Activated T-helper 17 cell treated with anti-CD3 and anti-CD28 coated beads, Interleukin-2, amount 50 U/mL, for 72 hours (primary cell): ENCODE measurements at places on chromosomes 2 and 18.

DNA sequence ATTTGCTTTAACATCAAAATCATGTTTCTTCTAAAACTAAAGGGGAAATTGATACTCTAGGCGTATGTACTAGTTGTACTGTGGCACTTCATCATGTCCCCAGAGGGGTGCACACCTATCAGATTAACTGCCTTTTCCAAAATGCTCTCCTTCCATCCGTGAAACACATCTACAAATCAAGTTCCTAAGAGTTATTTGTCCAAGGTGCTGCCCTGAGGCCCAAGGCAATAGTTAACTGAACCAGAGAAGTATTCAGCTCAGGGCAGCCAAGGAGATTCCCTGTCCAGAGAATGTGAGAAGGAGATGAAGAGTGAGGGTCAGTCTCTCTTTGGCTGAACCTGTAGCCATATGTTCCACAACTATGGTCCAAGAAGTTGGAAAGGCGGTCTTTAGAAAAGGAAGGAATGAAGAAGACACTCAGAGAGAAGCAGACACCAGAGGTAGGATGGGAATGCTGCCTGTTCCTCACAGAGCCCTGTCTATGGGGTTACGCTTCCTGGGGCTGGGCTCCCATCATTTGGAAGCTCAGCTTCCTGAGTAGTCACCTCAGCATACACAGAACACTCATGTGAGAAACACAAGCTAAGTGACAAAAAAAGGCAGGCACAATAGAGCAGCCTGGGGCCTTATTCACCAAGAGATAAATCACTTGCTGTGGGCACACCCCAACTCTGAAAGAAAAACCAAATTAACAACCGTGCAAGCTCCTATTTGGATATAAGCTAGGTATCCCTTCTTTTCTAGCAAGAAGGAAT lies 55.6 kb downstream of the ANKRD44 start:
- peaks cover 65% of the 10 kb centered on the region for H3K4me1 ChIP-seq
- ATAC-seq = peak; percentile 65
- H3K4me3 ChIP-seq = peak overlapping the region; percentile 97
- H3K36me3 ChIP-seq = peaks cover 13% of the 10 kb centered on the region
- H3K27me3 ChIP-seq = no peaks in the 10 kb centered on the region
- peak overlapping the region; percentile 99 for H3K27ac ChIP-seq

DNA sequence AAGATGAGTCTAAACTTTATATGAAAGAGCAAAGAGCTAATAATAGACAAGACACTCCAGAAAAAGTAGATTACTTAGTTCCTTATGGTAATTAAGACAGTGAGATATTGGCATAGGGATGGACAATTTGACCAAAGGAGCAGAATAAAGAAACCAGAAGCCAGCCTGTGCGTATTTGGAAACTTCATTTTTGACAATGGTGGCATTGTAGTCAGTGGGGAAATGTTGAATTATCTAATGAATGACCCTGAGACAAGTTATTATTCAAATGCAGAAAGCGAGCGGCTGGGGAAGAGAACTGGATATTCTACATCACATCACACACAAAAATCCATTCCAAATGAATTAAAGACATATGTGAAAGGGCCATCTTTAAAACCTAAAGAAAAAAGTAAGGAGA lies 144.3 kb downstream of the DTNB start:
- H3K4me1 ChIP-seq = no peaks in the 10 kb centered on the region
- H3K27me3 ChIP-seq = no peaks in the 10 kb centered on the region
- no peak overlapping the region for H3K27ac ChIP-seq
- ATAC-seq = no peak

- no peak overlapping the region for H3K4me3 ChIP-seq
- H3K4me1 ChIP-seq = peaks cover 4% of the 10 kb centered on the region
- H3K27me3 ChIP-seq = no peaks in the 10 kb centered on the region
- no peak overlapping the region for H3K27ac ChIP-seq
- peaks cover 4% of the 10 kb centered on the region for H3K36me3 ChIP-seq
- ATAC-seq = no peak
Measured at GRCh38 chr2:9401646-9402371, 21.5 kb downstream of the ITGB1BP1 start.

GRCh38 chr18:76384114-76384790 lies 110.8 kb downstream of the ZNF516 start:
- H3K36me3 ChIP-seq = peaks cover 11% of the 10 kb centered on the region
- peak overlapping the region; percentile 80 for H3K27ac ChIP-seq
- H3K4me3 ChIP-seq = no peak overlapping the region
- ATAC-seq = no peak

GRCh38 chr18:68983126-68983525 lies 185.2 kb downstream of the CCDC102B start:
- no peaks in the 10 kb centered on the region for H3K27me3 ChIP-seq
- H3K36me3 ChIP-seq = no peaks in the 10 kb centered on the region
- ATAC-seq = no peak
- H3K4me3 ChIP-seq = no peak overlapping the region

- ATAC-seq = no peak
- H3K36me3 ChIP-seq = no peaks in the 10 kb centered on the region
- H3K27me3 ChIP-seq = peaks cover 14% of the 10 kb centered on the region
- H3K4me3 ChIP-seq = no peak overlapping the region
- no peak overlapping the region for H3K27ac ChIP-seq
Measured at GRCh38 chr2:15673919-15674636, 82.4 kb downstream of the DDX1 start.

DNA sequence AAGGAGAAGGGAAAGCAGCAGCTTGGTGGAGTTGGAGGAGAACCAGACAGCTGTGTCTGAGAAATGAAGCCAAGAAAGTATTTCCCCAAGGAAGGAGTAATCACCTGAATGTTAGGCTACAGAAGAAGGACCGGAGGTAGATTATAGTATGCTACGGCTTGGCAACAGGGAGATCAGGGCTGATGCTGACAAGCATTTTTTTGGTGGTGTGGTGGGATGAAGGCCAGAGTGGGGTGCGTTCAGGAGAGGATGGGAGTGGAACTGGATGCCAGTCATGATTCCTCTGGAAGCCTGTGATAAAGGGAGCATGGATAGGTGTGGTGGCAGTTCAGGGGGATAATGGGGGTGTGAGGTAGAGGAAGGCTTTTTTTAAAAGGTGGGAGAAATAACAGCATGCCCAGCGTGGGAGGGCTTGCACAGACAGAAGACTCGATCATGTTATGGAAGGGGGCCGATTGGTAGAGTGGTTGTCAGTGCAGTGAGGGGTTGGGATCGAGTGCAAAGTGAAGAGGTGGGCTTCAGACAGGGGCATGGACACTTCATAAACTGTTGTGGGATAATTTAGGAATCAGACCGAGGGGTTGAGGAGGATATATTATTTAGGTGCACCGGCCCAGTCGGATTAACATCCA lies 5.6 kb downstream of the CEP192 start:
- no peak for ATAC-seq
- peaks cover 49% of the 10 kb centered on the region for H3K36me3 ChIP-seq
- no peak overlapping the region for H3K4me3 ChIP-seq
- H3K27me3 ChIP-seq = no peaks in the 10 kb centered on the region
- peaks cover 24% of the 10 kb centered on the region for H3K4me1 ChIP-seq

DNA sequence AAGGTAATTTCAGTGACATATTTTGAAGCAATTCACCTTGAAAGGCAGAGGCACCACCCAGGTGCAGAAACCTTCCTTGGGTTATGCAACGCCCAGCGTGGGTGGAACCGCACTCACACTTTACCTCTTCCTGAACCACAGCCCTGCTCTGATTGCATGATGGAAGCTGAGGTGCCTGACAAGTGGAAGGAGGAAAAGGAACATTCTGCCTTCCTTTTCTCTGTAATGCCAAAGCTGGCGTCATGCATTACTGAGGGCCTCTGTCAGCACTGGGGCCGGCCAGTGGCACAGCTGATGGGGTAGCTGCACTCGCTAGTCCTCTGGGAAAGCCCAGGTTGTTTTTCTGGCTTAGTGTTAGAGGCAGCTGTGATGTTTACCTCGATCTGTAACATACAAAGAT lies 266.5 kb downstream of the NEDD4L start:
- peak overlapping the region; percentile 45 for H3K4me3 ChIP-seq
- no peaks in the 10 kb centered on the region for H3K36me3 ChIP-seq
- no peaks in the 10 kb centered on the region for H3K27me3 ChIP-seq

GRCh38 chr2:45908316-45909170 lies 257.1 kb downstream of the PRKCE start:
- H3K27me3 ChIP-seq = no peaks in the 10 kb centered on the region
- no peaks in the 10 kb centered on the region for H3K36me3 ChIP-seq
- H3K4me3 ChIP-seq = no peak overlapping the region
- ATAC-seq = no peak
